ENCODE measurements at places on chromosomes 16 and 17.

GRCh38 chr17:30557916-30558685, 80.9 kb downstream of the GOSR1 start:
- DNase-seq = peak; percentile 17

DNA sequence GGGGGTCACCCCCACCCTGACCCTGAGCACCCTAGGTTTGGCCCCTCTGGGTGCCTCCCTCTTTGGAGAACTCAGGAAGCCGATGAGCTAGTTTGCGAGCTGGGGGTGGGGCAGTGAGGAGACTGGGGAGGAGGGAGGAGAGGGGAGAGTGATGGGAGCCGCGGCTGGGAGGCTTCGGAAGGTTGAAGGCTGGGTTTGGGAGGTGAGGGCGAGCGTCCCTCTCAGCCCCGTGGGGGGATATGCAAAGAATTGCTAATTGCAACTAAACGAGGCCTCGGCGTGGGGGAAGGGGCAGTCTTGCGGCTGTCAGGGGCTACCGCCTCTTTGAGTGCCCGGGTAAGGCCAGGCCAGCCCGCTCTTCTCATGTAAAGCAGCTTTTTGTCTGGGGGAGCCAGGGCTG, 17.6 kb upstream of the FZD2 start:
- no peak for DNase-seq

DNA sequence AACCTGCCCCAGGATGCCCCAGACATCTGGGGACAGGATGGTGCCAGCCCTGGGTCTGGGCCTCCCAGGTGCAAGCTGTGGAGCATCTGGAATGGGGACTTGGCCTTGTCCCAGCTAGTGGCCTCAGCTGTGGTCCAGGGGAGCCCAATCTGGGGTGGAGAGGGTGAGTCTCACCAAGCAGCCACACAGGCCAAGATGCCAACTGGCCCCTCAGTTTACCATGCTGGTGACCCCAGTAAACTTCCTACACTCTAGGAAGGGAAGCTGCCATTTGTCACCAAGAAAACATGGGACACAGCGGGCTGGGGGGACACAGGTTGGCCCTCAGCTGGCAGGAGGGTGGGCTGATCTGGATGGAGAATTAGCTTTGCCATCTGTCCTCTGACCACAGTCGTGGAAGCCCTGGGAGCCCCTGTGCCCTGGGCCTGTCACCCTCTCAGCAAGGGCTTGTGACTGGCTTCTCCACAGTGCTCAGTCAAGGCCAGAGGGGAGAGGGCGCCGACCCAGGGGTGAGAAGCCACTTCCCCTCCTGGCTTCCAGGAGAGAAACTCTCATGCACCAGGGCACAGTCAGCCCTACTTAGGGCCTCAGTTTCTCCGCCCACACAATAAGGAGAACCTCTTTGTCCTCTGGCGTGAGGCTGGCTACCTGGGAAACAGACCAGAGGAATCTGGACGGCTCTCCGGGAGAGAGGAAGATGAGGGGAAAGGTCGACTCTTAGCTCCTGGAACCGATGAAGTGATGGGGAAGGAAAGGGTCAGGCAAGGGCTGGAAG, 126.4 kb upstream of the SMURF2 start:
- DNase-seq = no peak

DNA sequence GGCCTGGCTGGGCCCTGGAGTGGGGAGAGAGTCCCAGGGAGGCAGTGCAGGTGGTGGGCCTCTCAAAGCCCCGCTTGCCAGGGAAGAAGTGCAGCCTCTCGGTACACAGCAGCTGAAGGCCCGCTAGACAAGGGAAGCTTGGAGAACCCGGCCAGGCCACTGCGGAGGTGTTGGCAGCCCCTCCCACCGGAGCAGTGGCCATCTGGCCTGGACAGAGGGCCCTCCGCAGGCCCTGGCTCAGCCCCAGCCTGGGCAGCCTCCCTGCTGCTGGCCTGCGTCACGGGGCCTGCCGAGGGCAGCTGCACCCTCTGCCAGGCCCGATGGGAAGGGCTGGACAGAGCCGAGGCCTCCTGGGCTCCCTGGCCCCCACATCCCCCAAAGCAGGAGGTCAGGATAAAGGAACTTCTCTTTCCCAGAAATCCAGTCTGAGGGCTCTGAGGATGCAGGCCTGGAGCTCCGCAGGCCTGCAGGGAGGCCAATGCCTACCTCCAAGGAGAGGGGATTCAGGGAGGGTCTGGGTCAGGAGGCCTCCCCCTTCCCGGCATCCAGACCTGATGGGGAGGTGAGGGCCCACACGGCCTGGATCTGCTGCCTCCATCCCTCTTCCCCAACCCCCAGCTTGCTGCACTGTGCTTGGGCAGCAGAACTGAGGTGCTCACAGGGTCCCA, 4.3 kb downstream of the SPPL2C start:
- no peak for DNase-seq

DNA sequence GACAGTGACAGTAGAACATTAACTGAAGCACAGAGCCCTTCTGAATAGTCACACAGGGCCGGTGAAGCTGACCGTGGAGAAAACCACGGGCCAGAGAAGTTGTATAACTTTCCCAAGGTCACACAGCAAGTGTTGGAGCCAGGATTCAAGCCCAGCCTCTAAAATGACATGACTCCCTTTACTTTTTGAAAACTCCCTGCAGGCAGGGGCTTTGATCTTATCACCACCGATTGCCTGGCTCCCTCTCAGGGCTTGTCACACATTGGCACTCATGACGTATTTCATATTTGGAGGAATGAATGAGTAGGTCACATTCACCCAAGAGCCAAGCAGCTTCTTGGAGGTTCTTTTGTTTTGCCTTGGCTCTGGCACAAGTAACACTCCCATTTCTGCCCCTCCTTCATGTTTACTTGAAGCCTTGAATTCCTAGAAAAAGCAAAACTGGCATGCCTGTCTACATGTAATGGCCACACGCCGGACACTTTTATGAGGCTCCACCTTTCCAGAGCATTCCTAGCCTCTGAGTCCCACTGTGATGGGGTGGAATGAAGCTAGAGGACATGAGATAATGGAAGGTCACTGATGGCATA, 13.3 kb upstream of the RBBP6 start:
- DNase-seq = peak; percentile 22

- peak; percentile 89 for DNase-seq
Observed at GRCh38 chr16:88700636-88701482, 5.3 kb downstream of the RNF166 start.

DNA sequence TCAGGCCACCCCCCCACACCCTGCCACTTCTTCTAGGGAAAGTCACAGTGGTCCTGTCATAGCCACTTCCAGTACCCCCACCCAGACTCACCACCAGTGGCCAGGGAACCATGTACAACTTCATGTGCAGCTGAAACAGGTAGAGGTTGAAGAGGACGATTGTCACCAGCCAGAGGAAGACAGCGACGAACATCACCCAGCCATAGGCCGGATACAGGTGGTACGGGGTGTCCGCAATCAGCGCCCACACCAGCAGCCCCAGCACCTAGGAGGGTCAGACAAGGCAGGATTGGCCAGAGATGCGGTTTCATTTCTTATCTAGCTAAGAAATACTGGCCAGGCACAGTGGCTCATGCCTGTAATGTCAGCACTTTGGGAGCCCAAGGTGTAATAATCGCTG, 16.7 kb downstream of the ARL2BP start:
- DNase-seq = no peak

DNA sequence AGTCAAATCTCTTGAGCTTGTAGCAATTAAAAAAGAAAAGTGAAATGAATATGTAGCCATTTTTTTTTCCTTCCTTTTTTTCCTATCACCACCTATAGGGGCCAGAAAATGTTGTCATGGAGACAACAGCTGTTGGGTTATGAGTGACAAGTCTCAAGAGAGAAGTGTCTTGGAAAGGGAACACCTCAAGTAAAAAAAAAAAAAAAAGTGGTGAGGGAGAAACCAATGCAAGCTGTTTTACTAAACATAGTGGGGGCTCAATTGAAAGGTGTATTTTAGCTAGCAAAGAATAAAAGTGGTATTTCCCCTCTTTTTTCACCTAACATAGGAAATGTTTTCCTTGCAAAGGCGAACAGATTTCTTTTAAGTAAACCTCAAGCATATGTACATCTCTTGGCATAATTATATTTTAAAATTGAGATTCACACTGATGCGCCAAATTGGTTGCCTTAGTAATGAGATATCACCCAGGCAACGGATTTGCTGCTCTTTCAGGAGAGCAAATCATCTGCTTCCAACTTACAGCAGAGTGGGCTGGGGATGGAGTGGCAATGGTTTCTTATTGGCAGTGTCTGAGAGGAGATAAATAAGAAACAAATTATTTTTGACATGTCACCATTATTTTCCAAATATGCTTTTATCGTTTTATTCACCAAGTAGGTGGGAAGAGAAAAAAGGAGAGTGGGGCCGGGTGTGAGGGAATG, 183.6 kb downstream of the MYO1D start:
- DNase-seq = no peak

- no peak for DNase-seq
Observed at GRCh38 chr16:55340445-55340844, 16.4 kb downstream of the IRX6 start.

GRCh38 chr17:78284146-78284545, 52.7 kb downstream of the TMEM235 start:
- DNase-seq = peak; percentile 99

DNA sequence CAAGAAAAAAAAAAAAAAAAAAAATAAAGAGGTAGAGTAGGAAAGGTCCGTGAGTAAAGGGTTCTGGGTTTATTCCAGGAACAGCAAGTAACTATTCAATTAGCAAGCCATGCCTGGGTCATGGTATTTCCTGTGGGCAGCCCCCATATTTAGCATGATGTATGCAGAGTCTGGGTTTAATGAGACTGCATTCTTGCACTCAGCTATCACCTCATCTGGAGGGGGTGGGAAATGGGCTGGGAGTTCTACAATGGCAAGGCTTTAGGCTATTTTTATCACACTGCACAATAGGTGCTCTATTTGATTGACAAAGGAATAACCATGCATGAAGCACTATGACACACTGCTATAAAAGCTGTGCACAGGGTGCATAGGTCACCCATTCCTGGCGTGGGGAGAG, 104.0 kb upstream of the CCL2 start:
- no peak for DNase-seq
